ENCODE measurements at places on chromosomes 6 and 20.

DNA sequence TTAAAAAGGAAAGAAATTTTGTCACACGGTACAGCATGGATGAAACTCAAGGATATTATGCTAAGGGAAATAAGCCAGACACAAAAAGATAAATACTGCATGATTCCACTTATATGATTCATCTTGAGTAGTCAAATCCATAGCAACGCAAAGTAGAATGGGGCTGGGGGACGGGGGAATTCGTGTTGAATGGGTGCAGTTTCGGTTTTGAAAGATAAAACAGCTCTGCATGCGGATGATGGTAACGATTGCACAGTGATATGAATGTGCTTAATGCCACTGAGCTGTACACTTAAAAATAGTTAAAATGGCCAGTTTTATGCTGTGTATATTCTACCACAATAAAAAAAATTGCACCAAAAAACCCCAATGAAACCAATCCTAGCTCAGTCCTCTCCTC is 52.9 kb upstream of the SIRPA start:
- no peak for DNase-seq

DNA sequence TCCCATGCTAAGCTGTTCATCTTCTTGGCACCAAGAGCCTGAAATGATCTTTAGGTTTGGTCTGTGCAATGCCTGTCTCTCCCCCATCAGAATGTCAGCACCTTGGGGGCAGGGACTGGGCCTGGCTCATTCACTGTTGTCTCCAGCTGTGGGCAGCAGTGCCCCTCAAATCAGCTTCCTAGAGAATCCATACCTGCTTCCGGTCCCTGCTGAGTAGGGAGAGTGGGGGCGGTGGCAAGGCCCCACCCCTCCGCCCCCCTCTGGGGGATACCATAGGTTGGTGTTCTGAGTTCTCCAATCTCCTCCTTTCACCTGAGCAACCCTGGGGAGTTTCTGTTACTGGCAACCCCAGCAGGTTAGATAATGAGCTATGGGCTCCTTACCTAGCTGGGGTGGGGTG is 19.2 kb upstream of the SPDEF start:
- no peak for DNase-seq

GRCh38 chr6:43856005-43856765 is 86.2 kb downstream of the VEGFA start:
- no peak for DNase-seq

DNA sequence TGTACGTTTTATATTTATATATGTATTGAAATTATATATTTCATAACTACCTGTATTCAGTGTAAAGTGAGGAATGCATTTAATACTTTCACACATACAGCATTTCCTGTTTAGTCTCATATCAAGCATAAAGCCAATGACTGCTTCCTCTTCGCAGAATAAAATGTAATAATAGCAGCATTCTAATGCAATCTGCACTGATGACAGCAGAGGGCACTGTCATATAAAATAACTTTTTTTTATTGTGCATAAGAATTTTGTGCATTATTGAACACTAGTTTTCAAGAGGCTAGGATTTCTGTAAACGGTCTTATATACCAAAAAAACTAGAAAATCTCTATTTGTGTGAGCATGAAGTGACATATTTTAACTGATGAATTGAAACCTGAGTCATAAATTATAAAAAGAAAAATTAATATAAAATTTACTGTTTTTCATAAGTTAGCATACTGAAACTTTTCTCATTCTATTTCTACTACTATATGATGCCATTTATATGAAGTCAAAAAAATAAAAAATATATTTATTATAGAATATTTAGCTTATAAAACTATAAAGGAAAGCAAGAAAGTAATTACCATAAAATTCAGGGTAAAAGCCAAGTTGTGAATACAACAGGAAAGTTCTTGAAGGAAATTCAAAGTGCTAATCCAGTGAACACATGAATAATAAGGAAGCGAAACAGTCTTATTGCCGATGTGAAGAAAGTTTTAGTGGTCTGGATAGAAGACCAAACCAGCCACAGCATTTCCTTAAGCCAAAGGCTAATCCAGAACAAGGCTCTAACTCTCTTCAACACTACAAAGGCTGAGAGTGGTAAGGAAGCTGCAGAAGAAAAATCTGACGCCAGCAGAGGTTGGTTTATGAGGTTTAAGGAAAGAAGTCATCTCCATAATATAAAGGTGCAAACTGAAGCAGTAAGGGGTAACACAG is 36.3 kb downstream of the RNF146 start:
- peak; percentile 43 for DNase-seq

GRCh38 chr6:166776571-166776970 is 149.5 kb upstream of the RPS6KA2 start:
- no peak for DNase-seq

DNA sequence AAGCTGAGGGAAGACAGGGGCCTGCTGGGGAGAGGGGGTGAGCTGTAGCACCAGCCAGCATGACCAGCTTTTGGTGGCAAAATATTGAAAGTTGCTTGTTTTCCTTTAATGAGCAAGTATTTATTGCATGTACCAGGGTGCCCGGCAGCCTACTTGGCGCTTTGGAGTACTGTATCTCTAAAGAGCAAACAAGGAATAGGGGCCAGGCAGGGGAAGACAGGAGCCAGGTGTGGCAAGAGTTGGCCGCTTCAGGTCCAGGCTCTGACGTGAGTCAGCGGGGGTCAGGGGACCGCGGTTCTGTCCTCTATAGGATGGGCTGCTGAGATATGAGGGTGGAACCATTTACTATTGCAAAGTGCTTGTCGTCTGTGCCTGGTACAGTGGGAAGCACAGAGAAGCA is 63.1 kb downstream of the PSMG4 start:
- no peak for DNase-seq

- no peak for DNase-seq
Measured at GRCh38 chr6:43215066-43215465, 14.2 kb downstream of the DNPH1 start.

DNA sequence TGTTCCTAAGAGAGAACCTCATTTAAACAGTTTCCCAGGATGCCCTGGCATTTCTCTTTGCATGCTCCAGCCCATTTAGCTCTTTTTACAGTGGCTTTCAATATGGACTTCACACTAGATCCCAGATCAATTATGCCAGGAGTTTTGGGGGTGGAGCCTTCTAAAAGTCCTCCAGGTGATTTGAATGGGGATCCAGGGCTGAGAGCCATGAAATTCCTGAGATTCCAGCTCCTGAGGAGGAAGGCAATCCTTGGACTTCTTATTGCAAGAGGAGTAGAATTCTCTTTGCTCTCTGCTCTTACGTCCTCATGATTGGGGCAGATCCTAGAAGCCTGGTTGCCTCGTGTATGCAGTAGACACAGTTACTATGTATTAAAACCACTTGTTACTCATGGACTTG is 184.2 kb downstream of the DHX35 start:
- no peak for DNase-seq

DNA sequence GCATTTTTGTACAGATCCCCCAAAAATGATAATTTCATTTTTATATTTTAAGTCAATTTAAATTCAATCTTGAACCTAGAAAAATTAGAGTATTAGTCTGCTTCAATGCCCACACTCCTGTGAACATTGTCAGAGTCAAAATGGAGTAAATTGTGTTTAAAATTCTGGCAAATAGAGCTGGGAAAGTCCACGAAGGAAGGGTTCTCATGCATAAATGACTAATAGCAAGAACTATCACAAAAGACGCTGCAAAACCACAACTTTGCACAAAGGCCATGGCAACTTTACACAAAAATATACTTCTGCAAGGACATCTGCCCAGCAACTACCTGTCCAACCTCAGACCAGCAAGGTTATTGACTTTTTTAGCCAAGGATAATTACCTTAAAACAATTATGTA is 203.2 kb upstream of the SMLR1 start:
- DNase-seq: no peak

DNA sequence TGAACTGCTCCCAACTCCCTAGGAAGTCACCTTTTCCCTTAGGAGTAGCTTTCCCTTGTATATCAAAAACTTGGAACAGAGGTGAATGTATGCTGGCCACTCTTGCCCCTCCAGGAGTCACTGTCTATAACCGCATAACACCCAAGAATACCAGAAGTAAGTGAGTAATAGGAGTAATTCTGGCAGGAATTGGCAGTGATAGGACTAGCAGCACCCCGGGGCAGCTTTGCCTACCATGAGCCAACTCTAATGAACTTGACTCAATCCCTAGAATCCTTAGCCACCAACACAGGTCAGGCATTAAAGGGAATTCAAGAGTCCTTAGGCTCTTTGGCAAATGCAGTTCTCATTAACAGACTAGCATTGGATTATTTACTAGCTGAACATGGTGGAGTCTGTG is 28.8 kb upstream of the CD164 start:
- DNase-seq: no peak

DNA sequence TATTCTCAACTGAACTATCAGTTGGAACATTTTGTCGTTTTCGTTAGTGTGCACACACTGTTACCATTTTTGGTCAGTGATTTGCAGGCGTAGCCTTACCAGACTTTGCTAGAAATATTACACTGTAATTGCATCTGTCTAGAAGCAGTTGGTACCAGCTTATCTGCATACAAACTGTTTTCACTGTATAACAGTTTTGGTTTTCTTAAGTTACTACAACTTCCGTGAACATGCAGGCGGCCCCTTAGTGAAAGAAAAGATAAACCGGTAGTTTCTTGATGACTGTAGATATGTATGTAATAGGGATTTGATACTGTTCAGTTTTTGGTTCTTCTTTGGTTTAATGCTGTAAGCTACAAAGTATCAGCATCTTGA is 1.3 kb downstream of the DSTN start:
- no peak for DNase-seq

DNA sequence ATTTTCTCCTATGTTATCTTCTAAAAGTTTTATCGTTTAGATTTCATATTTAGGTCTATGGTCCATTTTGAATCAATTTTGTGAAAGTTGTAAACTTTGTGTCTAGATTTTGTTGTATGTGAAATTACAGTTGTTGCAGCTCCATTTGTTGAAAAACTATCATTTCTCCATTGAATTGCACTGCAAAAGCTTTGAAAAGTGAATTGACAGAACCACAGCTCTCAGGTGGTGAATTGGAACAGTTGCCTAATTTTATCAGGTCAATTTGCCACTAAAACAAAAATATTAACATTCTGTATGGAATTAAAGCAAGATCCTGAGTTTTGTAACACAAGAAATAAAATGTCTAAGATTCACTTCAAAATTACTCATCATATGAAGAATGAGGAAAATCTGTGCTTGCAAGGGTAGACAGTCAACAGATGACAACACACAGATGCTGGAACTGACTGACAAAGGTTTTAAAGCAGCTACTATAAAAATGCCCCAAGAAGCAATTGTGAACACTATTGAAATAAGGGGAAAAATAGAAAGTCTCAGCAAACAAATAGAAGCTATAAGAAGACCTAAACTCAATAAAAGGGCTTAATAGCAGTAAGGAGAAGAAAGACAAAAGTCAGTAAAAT is 346.7 kb downstream of the PAX1 start:
- DNase-seq: peak; percentile 49

DNA sequence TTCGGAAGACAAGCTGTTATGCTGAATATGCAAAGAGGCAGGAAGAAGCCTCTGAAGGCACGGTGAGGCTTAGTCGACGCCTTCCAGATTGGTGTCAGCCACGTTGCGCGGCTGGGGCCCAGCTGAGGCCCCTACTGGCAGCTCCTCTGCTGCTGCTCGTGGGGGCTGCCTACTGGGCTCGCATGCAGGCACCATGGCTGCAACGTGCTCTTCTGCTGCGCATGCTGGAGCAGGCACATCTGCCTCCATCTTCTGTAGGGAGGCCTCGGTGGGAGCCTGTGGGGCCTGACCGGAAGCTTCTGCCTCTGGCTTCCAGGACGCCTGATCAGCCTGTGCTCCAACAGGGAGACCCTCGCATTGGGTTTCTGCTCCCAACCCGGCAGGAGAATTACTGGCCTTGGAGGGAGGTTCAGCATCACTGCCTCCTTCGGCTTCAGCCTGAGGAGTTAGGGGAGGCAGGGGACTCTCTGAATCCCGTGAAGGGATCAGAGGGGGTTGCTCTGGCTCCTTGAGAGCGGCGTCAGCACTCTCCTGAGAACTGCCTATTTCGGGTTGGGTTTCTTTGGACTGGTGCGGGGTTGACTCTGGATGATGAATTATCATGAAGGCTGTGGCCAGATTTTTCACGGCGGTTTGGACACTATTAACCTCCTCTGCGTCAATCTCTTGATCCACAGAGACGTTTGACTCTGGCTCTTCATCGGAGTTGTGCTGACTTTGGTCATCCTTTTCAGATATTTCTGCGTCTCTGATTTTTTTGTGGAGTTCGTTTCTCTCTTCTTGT is 49.1 kb downstream of the TXLNB start:
- no peak for DNase-seq

DNA sequence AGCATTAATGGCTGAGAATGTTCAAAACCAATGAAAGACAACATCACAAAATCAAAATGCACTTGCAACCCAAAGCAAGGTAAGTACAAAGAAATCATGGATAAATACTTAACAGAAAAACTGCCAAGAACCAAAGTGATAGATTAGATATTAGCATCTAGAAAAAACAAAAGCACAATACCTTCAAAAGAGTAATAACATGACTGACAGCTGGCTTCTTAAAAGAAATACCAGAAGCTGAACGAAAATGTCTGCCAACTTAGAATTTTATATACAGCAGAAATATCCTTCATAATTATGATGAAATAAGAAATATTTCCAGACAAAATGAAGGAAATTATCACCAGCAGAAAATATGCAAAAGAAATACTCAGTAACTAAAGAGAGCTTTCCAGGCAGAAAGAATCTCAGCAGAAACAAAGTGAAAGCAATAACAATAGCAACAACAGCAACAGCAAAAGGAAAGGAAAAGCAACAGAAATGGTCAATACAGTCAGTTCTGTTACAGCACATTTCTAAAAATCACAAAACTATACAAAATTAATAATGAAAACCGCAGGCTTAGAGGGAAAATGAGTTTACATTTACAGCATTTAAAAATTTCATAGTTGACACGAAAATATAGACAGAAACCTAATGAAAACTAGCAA is 121.5 kb upstream of the MAN1A1 start:
- no peak for DNase-seq

DNA sequence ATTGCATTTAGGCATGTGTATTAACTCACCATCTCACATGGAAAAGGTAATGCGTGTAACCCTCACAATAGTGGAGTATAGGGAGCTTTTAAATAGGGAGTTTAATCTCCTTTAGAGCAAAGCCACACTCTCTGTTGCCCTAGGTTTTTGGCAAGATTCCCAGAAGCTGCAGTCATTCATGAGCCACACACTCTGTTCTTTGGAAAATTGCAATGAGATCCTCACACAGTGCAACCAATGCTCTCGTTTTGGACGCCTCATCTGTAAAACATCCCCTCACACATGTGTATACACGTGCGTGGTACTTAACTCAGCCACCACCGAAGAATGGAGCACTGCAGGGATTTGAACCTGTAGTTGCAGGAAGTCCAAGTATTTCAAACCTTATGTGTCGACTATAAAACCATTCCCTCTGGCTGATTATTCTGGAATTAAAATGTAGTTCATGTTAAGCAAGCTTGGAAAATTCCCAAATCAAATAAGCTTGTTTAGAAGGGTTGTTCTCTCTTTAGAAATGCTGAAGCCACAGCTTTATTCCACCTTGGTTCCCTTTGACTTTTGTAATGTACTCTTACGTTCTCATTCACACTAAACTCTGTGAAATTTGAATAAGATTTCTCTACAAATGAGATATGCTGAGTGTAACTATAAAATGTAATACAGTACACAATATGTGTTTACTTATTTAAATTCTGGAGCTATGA is 489.8 kb upstream of the MANEA start:
- peak; percentile 95 for DNase-seq

Data from fibroblast of skin of abdomen (primary cell).